ENCODE measurements at places on chromosomes 5 and 9.

- DNase-seq, result no peak
Observed at GRCh38 chr5:125992050-125992449, 431.2 kb upstream of the GRAMD2B start.

DNA sequence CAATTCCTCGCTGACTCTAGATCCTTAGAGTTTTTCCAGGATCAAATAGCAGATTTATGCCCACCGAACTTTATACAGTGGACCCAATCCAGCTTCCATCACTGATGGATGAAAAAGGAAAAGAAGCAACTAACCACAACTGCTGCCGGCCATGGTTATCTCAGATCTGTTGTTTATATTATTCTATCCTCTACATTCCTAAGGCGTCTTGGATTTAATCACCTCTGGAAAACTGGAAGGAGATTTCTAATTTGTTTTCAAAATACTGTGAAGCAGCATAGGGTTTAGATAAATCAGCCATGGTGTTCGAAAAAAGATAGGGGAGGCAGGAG, 663 bp upstream of the ZNF366 start:
- DNase-seq, result no peak

- DNase-seq, result no peak
Observed at GRCh38 chr9:99855467-99856176, 33.9 kb downstream of the NR4A3 start.

- DNase-seq, result no peak
Observed at GRCh38 chr9:36941441-36941840, 92.6 kb downstream of the PAX5 start.

GRCh38 chr5:142600611-142601358, 85.1 kb downstream of the FGF1 start:
- peak; percentile 35 for DNase-seq

DNA sequence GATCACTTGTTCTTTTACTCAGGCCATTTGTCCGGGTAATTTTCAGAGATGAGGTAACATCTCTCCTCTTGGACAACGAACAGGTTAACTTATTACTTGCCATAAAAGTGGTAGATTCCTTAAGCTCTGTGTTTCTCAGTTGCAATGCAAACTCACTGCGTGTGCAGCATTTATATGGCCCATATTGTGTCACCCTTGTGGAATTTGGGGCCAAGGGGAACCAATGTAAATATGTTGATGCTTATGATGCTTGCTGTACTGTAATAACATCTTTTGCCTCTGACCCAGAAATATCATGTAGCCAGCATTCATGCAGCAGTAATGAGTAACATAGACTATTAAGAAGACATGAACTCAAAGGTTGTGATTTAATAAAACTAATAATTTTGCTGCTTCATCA, 175.8 kb downstream of the ADAMTS6 start:
- no peak for DNase-seq

DNA sequence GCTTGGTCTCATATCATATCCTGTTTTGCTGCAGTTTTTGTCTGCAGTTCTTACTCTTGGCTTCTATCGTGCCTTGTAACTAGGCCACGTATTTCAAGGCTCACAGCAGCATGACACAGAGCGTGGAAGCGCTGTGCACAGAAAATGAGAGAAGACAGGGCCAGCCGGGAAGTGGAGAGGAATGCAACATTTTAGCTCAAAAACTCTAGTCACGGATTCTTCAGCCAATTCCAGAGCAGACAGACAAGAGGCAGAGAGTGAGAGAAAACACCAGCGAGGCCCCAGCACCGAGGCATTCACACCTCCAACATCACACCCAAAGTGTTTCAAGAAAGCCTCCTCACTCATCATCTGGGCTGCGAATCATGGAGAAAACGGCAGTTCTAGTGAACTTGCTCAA, 160.8 kb downstream of the DNAH5 start:
- no peak for DNase-seq

DNA sequence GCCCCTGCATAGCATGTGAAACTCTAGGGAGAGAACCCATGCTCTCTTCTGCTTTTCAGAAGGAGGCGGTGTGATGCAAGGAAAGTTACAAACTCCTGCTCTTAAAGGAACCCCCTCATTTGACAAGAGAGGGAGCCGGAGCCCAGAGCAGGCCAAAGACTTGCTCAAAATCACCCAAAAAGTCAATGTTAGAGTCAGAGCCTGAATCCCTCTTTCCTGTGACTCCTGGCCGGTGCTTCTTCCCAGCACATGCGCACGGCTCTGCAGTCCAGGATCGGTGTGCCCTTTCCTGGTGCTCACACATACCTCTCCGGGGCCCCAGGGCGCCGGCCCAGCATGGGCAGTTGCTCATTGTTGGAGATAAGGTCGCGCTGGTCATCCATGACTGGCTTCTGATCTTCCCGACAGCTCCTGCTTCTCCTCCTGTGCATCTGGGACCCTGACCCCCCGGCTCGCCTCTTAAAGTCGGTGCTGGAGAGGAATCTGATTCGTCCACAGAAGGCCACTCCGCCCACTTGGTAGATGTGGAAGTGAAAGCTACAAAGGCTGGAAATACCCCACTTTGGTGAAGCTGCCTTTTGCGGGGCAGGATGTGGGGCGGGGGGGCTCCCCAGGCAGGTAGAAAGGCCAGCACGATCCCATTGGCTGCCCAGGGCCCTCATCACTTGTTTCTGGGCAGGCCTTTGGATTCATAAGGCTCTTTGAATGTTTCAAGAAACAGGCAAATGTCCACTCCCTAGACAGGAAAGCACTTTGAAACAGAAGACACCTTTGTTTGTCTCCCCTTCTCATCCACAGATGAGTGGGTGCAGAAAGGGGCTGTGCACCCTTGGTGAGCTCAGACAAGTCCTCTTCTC, at the start of gene CD74:
TSS of gene CD74 (minus strand) at position 592 of the 857 bp plus-strand sequence. CDS start at position 431, 161 bp downstream.
- no peak for DNase-seq

GRCh38 chr5:177133853-177134696, 502 bp downstream of the NSD1 start:
- DNase-seq, result no peak

DNA sequence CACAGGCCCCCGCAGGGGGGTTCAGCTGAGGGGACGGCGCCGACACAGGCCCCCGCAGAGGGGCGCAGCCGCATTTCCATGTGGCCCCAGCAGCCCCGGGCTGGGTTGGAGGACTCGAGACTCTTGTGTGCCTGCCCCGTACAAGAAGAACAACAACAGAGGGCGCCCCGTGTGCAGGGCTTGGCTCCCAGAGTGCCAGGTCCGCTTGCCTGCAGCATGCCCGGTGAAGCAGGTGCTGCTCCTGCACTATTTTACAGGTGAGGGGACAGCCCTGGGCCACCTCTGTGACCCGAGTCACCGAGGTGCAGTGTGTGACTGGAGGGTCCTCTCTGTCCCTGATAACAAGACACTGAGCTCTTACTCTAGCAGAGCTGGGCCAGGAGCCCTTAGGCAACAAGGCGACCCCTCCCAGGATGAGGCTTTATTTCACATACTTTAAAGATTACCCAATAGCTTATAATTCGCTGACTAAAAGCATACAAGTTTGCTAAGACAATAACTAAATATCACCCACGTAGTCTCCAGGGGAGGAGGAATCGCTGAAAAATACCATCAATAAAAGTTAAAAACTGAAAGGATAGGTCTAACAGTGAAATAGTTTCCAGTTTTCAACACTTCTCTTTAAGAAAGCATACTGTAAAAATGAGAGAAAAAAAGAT, 41.7 kb upstream of the SLC9A3 start:
- DNase-seq, result no peak

- no peak for DNase-seq
Observed at GRCh38 chr9:125701351-125701750, 5.7 kb downstream of the MAPKAP1 start.

DNA sequence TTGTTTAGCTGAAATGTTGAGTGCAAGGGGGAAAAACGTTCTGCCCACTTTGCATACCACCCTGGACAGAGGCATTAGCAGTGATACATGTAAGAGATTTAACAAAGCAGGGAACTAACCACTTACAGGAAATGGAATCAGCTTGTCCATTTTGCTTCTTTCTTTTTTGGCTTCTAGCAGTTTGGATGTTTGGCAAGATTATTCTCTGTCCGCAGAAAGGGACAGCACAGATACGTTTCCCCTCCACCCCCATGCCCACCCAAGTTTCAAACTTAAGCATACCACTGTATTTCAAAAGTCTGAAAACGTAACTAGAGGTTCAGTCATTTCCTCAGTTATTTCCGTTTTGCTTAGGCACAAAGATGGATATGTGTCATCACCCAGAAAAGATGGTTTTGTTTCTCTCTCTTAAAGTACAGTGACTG, 118.4 kb downstream of the GDNF start:
- DNase-seq, result no peak

- DNase-seq, result no peak
Observed at GRCh38 chr9:138025417-138025816, 147.8 kb downstream of the CACNA1B start.

GRCh38 chr5:45491368-45491767, 204.8 kb downstream of the HCN1 start:
- no peak for DNase-seq

DNA sequence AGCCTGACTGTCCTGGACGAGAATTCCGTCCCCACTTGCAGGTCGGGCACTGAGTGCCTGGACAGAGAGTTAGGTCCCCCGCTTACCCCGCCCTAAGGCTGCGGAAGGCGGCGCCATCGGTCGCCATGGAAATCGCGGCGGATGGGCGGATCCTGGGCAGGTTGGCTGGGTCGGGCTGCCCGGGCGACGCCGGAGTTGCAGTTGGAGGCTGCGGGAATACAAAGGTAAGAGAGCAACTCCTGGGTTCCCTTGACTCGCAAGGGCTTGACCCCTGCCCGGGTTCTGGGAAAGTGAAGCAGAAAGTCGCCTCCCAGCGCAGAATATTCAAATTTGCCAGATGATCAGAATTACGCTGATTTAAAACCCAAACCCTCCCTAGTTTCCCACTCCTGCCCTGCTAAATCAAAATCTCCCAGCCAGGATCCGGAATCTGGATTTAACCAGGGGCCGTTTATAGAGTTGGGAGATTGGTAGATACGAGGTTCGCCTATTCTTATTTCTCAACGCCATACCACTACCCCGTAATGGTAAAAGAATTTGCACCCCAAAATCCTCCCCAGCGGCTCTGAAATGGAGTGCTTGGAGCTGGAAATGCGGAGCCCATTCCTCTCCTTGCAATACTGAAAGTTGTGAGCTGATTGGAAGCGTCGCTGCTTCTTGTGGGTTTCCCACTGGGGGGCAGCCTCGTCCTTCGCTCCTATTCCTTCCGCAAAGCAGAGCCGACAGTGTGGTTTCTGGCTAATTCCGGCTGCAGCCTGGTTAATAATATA, 156.4 kb upstream of the RASEF start:
- peak; percentile 86 for DNase-seq

DNA sequence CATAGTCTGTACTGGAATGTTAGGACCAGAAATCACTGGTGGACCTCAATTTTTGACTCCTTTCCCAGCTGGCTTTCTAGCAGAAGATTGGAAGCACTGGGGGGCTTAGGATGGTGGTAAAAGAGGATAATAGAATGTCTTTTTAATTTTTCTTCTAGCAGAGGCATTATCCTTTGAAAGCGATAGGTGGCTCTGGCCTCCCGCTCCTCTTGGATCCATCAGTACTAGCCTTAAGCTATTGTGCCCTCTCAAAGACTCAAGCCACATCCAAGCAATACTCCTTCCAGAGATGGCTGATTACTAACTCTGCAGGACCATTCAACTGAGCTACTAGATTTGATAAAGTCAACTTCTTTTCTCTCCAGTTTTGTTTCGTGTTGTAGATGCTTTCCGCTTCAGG, 610.6 kb downstream of the CDH12 start:
- DNase-seq, result no peak

DNA sequence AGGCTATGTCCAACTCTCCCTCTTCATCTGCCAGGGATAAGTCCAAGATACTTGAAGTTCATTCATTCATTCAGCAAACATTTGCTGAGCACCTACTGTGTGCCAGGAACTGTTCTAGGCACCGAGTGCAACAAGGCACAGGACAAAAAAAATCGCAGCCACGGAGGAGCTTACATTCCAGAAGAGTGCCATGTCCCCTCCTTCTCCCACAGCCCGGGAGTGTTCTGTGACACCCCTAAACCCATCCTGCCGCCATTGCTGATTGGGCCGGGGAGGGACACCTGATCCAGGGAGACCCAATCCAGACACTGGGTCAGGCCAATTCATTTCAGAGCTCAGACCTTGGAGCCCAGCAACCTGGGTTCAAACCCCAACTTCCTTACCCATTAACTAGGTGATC, 58.1 kb upstream of the NEURL1B start:
- DNase-seq, result no peak

GRCh38 chr5:77627869-77628674, 10.4 kb downstream of the OTP start:
- DNase-seq, result no peak

DNA sequence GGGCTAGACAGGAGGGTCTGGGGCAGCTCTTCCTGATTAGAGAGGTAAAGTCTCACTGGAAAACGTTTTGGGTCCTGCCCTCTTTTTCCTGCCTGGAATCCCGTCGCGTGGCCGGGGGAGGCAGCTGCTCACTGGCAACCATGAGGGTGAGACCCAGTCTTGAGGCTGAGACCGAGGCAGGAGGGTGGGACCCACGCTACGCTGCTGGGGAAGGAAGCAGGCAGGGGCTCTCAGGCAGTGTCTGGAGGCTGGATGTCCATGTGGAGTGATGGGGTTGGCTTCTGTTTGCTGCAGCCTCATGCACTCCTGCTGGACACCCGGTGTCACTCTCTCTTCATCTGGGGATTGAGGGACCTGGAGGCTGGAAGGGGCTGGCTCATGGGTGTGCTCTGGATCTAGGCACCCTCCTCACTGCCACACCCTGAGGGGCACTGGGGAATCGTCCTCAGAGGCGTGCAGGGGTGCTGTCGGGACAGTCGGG, 11.3 kb upstream of the SLC2A6 start:
- DNase-seq, result no peak

DNA sequence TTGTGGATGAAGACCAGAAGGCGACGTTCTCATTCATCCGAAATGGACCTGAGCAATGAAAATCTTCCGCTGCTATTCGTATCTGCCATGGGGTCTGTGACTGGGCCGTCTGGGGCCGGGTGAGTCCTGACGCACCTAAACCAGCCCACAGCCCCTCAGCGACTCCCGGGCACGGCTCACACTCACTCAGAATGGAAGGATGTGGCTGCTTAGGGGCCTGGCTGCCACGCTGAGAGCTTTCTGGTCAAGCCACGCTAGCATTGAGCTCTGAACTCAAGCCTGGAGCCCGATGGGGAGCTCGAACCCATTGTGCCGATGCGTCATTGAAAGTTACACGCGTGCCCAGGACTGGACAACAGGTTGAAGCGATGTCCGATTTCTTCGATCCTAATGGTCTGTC, 97.8 kb downstream of the MRPL36 start:
- no peak for DNase-seq

DNA sequence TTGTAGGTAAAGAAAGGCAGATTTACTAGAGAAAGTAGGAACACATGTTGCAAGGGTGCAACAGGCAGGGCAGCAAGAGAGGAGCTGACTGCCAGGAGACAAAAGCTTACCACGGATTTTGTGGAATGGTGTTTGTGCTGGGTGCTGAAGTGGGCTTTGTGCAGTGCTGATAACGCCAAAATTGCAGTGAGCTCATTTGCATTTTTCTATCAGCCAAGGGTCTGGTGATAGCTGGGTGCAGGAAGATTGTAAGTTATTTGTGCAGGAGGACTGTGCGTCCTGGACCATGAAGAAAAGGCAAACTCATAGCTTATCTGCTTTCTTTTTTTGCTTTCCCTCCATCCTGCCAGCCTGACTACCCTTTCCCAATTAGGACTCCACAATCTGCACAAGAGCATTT, 13.6 kb downstream of the CTSL start:
- no peak for DNase-seq

GRCh38 chr5:123701511-123702200, 189.7 kb downstream of the CSNK1G3 start:
- no peak for DNase-seq
